ENCODE measurements at places on chromosomes 16 and 17.

GRCh38 chr17:80125656-80126448, 21.1 kb downstream of the EIF4A3 start:
- DNase-seq: no peak

DNA sequence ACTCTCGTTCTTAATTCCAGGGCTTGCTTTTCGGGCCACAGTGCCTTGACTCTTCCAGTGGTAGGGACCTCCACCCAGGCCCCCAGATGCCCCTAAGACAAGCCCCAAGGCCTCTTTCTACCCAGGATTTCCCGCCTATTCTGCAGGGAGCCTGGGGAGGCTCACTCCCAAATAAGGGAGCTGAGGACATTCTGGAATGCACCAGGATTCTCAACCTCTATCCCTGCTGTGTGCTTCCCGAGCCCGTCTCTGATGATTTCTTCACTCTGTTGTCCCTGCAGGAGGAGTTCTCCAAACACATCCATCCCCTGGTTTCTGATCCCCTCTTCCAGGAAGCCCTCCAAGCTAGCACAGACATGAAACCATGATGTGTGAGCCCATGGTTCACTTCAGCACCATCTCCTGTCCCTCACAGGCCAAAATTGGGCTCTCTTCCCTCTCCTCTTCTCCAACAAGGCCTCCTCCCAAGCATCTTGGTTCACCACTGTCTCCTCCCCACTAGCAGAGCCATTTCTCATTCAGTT, 255.9 kb downstream of the KATNIP start:
- no peak for DNase-seq

DNA sequence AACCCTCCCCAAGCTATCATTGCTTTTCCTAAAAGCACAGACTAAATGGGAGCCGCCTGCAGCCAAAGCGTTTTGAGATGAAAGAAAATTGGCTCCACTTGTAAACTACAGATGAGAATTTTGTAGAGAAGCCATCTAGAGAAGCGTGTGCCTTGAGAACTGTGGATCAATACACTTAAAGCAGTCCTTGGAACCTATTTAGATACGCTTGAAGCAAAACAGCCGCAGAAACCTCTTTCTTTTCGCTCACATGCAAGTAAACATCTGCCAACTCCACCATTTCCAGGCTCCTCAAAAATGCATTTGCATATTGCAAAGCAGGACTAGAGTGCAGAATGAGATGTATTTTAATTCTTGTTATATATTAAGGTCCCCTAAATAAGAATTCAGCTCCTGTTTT, 13.1 kb downstream of the KIAA0513 start:
- no peak for DNase-seq

DNA sequence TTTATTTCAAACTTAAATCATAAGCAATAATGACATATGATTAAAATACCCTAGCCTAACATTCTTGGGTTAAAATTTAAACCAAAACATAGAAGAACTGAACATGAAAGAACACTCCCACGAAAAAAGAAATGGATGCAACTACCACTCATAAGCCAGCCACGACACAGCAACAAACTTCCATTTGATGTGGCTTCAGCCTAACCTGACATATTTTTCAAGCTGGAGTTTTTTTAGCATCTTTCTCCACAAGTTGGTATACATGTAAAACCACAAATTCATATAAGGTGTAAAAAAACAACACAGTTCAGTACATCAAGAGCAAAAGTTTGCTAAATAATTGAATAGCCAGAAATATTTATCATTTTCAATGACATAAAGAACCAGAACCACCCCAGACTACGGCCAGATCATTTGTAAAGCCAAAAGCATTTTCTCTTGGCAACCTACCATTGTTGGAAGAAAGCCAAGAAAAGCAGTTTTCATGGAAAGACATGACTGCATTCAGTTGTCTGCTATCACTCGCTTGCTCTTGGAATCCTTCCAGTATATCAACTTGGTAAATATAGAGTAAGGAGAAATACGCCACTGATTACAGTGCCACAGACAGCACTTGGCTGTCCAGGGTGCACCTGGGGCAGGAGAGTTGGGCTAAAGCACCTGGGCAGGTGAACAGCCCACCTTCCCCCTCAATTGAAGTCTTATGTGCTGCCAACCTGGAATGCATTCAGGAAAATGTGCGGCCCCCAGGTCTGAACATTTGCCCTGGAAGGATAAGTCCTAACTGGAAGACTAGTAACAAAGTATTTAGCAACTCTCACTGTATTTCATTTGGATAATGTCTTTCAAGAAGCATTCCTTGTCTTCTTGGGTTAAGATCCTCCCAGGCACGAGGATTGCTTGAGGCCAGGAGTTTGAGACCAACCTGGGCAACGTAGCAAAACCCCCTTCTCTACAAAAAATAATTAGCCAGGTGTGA, 60.5 kb downstream of the CREBBP start:
- DNase-seq: no peak

DNA sequence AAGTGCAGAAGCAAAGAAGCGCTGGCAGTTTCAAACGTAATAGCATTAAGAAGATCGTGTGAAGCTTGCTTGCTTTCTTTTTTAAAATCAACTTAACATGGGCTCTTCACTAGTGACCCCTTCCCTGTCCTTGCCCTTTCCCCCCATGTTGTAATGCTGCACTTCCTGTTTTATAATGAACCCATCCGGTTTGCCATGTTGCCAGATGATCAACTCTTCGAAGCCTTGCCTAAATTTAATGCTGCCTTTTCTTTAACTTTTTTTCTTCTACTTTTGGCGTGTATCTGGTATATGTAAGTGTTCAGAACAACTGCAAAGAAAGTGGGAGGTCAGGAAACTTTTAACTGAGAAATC, 17.4 kb upstream of the RAB11FIP4 start:
- DNase-seq: no peak

DNA sequence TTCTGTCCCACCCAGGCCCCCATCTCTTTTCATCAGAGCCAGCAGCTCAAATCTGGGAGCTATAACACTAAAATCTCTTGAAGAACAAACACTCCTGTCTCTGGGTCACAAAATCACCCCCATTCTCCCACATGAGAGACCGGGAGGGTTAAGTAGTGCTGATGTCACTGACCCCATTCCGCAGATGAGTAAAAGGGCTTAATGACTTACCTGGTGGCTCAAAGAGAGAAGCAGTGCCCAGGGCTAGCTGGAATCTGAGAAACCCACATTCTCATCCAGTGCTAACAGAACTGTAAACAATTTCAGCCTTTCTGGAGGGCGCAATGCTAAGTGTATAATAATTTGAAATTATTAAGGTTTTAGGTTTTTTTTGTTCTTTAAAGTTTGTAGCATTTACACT, 26.3 kb upstream of the LHX1 start:
- no peak for DNase-seq

DNA sequence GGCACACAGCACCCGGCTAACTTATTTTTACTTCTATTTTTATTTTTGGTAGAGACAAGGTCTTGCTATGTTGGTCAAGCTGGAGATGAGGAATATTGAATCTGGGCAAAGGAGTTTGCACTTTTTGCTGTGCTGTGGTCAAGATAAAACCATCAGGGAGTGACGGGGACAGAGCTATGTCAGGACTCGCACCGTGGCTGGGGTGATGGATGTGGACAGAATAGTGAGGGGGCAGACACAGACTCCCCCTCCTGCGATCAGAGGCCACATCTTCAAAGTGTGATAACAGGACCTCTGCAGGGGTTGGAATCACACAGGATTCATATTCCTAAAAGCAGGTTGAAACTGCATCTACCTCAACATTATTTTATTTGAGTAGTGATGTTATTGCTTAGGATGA, 25.6 kb downstream of the IL21R start:
- DNase-seq: no peak

DNA sequence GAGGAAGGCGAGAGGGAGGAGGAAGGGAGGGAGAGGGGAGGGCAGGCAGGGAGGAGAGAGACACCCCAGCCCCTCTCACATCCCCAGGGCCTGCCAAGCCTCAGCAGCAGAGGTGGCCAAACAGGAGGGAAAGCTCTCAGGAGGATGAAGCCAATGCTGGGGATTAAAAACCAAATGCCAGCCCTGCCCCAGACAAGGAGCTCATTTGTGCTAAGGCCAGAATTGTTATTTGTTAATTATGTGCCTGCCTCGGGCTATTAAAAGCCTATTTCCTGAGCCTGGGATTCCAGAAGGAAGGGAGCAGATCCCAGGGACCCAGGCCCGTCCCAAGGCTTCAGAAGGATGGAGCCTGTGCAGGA, 27.9 kb upstream of the GINS2 start:
- no peak for DNase-seq

- DNase-seq: no peak
Measured at GRCh38 chr16:85485379-85485778, 127.7 kb upstream of the GSE1 start.

DNA sequence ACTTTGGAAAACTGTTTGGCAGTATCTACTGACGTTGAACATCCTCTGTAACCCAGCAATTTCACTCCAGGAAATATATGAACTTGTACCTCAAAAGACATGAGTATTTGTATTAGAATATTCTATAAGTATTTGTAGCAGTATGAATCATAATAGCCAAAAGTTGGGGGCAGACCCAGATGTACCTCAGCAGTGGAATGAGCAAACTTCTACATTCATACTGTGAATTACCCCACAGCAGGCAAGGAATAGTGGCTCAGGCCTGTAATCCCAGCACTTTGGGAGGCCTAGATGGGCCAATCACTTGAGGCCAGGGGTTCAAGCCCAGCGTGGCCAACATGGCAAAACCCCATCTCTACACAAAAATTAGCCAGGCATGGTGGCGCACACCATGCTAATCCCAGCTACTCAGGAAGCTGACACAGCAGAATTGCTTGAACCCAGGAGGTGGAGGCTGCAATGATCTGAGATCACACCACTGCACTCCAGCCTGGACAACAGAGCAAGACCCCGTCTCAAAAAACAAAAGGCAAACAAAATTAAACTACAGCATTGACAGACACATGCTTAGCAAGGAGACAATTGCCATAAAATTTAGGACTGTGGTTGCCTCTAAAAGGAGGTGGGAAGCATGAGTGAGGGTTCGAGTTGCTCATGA, 11.2 kb upstream of the HELZ start:
- no peak for DNase-seq

- no peak for DNase-seq
Measured at GRCh38 chr16:12515746-12516145, 287.9 kb downstream of the CPPED1 start.

DNA sequence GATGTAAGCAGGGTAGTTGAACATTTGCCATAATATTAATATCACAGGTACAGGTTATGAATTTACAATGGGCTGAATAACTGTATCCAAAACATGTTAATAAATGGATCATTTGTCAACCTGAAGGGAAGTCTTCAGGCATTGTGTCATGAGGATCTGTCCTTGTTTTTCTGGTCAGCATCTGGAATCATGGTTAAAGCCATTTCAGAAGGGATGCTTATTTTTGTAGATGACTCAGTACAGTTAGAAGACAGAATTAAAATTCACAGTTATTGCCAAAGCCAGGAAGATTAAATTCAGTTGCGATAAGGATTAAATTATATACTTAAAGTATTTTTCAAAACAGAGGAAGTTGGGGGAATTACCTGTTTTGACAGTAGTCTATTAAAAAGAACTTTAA, 8.0 kb downstream of the PSMD11 start:
- no peak for DNase-seq

DNA sequence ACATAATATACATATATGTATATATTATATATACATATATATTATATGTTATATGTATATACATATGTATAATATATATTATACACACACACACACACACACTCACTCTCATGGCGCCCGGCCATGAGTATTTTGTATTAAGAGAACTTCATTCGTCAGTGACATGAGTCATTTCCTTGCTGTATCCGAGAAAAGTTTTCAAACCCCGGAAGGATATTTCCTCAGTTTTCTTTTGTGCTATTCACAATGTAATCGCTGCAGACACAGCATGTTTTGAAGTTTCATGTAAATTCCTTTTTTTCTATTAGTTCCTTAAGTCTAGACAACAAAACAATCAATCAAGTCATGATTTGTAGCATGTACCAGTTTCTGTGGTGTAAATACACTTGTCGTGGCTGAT, 33.3 kb downstream of the OR1D5 start:
- DNase-seq: no peak

DNA sequence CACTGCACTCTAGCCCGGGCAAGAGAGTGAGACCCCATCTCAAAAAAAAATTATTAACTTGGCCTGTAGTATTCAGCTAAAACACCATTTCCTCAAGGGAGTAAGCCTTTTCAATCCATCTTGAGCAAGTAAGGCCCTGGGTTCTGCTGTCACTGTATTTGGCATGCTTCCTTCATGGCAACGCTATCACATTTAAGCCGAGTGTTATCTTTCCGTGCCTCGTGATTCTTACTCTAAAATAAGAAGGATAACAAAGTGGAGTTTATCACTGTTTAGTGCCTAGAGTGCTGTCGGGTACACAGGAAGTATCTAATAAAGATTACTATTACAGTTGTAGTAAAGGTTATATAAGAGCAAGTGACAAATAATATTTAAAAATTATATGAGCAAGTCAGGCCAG, 8.8 kb downstream of the VPS53 start:
- DNase-seq: no peak

GRCh38 chr16:74888888-74889287, 96.0 kb downstream of the WDR59 start:
- no peak for DNase-seq

- no peak for DNase-seq
Measured at GRCh38 chr17:63587770-63588169, 12.9 kb upstream of the TACO1 start.

DNA sequence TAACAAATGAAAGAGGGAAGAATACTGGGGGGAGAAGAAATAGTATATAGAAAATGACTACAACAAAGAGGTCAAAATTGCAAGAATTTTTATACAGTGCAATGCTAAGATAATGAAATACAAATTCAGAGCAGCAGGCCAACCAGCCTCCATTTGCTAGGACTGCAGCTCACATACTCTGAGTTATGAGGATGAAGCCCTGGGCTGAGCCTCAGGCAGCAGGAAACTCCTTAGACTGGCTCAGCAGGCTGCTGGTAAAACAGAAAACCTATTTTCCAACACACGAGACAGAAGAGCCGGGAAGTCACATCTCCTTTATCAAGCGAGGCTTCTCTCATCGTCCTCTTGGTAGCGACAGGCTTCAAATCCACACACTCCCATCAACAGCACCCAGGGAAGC, 296.5 kb downstream of the SLC39A11 start:
- DNase-seq: no peak

DNA sequence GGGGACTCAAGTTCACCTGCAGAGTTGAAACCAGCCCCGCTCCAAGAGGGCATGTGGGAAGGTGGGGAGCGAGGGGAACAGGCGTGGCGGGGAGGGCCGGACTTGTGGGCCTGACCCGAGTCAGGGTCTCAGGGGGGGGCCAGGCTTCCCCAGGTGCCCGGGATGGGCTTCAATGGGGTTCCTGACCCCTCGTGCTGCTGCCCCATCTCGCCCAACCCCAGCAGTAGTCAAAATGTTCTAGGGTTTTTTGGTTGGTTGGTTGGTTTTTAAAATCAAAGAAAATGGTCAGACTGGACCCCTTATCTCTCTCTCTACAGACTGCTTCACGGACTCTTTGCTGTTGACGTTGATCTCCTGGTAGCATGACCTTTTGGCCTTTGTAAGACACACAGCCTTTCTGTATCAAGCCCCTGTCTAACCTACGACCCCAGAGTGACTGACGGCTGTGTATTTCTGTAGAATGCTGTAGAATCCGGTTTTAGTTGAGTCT, 69.5 kb downstream of the AMFR start:
- DNase-seq: no peak

GRCh38 chr16:62701426-62701825, 665.2 kb upstream of the CDH8 start:
- no peak for DNase-seq

All from activated T-helper 9 cell treated with anti-CD3 and anti-CD28 coated beads, Interleukin-2, amount 50 U/mL, for 16 hours (primary cell).